Activated CD4-positive, alpha-beta T cell treated with anti-CD3 and anti-CD28 coated beads for 36 hours (primary cell): ENCODE measurements at places on chromosomes 16 and 17. TPM values are rescaled to one million over a fixed set of nuclear protein-coding genes. Genes with fewer than 3 reads are reported as not detected.

Gene PAFAH1B1
- 167 TPM for total RNA-seq

Gene MYH13
- total RNA-seq: not detected

Gene SYNGR2
- total RNA-seq: 89.2 TPM

Gene ITGB3
- total RNA-seq: not detected

Gene KRTAP4-4
- not detected for total RNA-seq

Gene TP53TG3C
- total RNA-seq: 0.55 TPM

Gene OSGIN1
- 1.0 TPM for total RNA-seq

Gene RCVRN
- total RNA-seq: not detected
